Esophagus squamous epithelium (tissue), 5 donors: ENCODE measurements at places on chromosomes 6 and 20.

DNA sequence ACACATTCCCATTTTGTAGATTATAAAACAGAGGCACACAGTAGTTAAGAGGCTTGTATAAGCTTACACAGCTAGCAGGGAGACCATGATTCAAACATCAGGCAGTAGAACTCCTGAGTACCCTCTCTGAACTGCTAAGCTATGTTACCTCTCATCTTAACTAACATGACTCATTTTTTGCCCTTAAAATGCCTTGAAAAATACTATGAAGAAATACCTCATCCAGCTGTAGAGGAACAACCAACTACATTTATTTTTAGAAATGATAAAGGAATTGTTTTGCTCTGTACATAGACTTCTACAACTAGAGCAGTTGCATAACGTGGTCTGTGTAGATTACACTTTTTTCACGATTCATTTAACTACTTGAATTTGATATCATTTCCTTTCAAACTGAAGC, 102.1 kb downstream of the FLRT3 start:
- no peak for DNase-seq

DNA sequence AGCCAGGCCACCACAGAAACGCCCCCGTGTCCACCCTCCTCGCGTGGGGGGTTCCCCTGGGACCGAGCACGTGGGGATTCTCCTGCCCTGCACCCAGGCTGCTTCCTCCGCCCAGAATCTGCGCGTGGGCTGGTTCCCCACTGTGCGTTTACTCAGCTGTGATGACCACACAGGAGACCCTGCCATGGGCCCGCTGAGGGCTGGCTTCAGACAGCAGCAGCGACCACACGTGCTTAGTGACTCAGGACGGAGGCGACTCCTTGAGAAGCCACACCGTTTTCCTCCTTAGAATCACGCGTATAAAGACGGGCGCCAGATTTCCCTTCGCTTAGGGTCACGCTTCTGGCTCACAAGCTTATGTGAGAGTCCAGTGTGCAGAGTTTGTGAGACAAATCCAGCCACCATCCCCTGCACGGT, 63.9 kb upstream of the PDE10A start:
- DNase-seq, result no peak

DNA sequence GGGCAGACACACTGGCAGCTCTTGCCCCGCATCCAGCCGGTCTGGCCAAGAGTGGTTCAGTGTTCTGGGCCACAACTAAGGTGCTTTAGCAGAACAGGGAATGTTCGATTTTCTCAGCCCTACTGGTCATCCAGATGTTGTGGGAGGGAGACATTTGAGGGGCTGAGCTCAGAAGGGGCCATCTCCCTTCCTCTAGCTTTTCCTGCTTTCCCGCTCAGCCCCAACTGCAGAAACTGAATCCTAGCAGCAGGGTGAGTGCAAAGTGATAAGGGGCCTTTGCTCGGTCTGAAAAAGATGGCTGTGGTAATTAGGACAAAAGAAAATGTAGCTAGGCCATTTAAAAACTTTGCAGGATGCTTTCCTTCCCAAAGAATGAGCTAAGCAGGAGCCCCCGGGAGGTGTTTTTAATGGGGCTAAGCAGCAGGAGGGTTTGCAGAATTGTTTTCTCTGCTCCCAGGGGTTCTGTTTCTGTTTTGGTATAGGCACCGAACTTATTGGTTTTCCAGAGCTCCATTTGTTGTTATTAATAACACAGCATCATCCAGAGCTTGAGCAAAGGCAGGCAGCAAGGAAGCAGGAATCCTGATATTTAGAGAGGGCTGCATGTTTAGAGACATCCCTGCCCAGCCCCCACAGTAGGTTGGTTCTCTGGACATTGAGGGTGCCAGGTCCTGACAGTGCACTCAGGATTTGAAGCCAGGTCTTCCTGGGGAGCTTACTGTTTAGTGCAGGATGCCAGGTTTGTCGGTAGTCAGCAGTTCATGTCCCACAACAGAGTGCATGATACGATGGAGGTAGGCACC, 210.9 kb downstream of the SLC24A3 start:
- DNase-seq, result no peak

DNA sequence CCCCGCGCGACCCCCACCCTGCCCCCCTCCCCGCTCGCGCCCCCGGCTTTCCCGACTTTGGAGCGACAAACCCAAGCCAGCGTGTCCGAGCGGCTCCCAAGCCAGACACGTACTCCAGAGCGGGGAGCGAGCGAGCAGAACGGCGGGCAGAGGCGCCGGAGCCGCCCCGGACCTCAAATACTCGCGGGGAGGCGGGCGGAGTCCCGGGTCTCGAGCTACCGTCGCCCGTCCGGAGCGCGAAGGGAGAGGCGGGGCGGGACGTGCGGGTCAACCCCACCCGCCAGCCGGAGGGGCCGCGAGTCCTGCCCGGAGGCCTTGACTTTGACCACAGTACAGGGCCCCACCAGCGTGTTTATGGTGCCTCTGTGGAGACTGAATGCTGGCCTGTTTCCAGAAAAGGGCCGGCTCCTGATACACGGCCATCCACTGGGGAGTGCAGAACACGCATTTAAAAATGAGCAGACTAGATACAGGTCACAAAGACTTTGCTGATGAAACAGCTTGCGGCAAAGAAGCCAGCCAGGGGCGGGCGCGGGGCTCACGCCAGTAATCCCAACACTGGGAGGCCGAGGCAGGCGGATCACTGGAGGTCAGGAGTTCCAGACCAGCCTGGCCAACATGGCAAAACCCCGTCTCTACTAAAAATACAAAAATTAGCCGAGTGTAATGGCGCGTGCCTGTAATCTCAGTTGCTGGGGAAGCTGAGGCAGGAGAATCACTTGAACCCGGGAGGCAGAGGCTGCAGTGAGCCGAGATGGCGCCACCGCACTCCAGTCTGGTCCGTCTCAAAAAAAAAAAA, at the start of gene SERPINB6:
TSS of gene SERPINB6 (minus strand) at position 148 of the 799 bp plus-strand sequence. CDS start 12,235 bp downstream, outside the sequence.
- DNase-seq, result no peak

DNA sequence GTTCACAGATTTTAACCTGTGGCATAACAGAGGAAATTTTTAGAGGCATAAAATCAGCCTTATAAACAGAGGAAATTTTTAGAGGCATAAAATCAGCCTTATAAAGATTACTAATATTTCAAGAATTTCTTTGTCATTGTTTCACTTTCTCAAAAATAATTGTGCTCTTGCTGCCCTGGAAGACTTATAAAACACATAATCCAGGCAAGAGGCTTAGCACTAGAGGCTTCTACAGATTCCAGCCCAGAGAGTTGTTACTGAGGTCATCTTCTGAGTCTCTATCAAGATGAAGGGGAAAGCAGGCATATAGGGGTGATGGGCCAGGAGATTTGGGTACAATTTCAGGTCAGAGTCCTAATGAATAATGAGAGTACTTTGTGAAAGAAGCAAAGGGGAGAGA, 85.7 kb downstream of the RFPL4B start:
- DNase-seq, result no peak

GRCh38 chr20:61718361-61719005, 347.2 kb downstream of the TAF4 start:
- no peak for DNase-seq

DNA sequence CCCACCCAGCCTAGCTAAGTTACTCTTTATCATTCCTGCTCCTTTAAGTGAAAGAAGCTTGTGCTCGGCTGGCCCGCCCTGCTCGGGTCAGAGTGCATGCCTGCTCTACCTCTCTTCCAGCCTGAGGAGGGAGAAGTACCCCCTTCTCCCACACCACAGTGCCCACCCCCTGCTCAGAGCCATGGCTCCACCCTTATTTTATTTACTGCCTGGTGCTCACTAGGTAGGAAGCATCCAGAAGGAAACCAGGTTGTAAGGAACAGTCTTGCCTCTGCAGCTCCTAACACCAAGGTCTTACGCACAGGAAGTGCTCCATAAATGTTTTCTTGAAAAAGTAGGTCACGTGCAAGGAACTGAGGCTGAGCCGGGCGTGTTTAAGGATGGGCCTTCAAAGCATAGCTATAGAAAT, 105.7 kb upstream of the SNX9 start:
- no peak for DNase-seq

- DNase-seq, result no peak
Measured at GRCh38 chr20:32637738-32638137, 36.0 kb downstream of the C20orf203 start.

DNA sequence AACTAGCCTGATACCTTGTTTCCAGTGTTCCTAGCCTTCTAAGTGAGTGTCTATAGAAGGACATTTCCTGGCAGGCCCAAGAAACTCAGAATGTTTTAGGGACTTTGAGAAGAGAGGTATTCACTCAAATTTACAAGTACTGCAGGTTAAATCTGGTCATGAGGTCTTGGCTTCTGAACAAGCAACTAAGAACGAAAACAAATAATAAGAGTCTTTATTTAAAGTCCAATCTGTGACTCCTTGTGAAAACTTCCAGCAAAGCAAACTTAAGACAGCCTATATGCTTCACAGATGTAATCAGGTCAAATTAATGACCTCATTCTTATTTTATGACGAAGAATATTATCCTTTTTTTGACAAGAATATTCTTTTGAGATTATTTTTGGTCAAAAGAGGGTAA, 79.4 kb upstream of the PRSS16 start:
- no peak for DNase-seq
